ENCODE measurements at places on chromosomes 4 and X.

DNA sequence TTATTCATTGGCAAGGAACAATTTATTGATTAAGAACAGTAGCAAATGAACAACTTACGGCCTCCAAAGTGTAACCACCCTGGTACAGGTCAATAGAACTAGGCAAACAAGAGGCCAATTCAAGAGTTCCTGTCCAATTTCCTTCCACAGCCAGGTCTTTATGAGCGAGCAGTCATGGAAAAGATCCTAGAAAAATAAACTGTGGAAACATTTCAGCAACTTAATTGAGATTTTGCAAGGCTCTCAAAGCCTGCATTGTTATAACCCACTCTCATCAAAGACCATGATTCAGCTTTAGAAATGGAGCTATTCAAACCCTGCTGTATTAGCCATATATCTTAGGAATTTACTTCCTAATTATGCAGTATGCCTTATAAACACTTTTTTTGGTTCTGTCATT, 43.6 kb downstream of the UNC5C start:
- no peak for DNase-seq

- no peak for DNase-seq
These were observed 197.4 kb downstream of the PTTG2 start for GRCh38 chr4:38157592-38157991.

- no peak for DNase-seq
These were observed 47.6 kb downstream of the SH3KBP1 start for GRCh38 chrX:19839770-19840254.

- no peak for DNase-seq
These were observed 47.2 kb upstream of the MXRA5 start for GRCh38 chrX:3393581-3394111.

DNA sequence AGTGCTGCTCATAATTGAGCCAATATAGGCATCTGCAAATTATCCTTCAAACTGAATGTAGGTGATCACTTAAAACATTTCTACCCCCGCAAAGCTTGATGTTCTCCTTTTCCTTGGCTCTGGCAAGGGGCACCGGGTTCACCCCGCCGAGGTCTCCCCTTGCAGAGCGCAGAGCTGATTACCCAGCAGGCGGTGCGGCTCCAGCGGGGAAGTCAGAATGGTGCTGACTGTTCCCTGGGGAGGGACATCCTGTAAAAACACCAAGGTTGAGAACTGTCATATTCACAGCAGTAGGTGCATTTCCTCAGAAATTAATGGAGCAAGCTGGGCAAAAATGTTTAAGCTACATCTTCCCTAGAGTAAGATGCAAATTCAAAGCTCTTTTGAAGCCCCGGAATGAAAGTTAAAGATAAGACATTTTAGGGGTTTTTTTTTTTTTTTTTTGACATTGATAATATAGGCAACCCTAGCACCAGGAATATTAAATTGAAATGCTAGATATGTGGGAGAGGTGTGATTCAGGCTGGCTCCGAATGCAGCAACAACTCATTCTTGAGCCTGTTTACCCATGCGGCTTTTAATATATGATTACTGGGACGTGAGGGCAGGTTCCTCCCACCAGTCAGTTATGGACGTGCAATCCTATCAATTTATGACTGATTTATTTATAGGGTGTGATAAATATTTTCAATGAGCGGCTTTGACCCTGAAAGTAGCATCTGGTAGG, 767.3 kb upstream of the TENM3 start:
- no peak for DNase-seq

GRCh38 chrX:65588795-65589194, 54.2 kb upstream of the LAS1L start:
- DNase-seq, result no peak

- no peak for DNase-seq
These were observed 36.5 kb downstream of the AFF1 start for GRCh38 chr4:86971355-86971683.

DNA sequence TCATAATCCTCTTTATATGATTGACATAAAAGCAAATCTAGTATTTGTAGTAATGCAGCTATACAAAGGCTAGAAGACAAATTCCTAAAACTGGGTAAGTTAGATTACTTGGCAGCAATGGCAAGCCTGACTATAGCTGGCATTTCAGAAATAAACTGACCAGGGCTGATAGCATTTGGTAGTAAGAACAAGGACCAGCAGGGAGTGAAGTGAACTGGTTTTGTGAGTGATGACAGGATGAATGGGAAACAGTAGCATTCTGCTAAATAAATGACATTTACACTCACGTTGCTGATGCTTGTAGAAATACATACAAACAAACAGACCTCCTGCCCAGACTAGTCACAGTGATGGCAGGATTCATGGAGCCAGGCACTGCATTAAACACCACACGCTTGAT, 31.5 kb upstream of the TNIP3 start:
- no peak for DNase-seq

All from stimulated activated CD4-positive, alpha-beta T cell treated with anti-CD3 and anti-CD28 coated beads, Interleukin-1b, Interleukin-23, amount 100 ng/mL, for 1 hour (primary cell).